ENCODE measurements at places on chromosomes 12 and 14.

DNA sequence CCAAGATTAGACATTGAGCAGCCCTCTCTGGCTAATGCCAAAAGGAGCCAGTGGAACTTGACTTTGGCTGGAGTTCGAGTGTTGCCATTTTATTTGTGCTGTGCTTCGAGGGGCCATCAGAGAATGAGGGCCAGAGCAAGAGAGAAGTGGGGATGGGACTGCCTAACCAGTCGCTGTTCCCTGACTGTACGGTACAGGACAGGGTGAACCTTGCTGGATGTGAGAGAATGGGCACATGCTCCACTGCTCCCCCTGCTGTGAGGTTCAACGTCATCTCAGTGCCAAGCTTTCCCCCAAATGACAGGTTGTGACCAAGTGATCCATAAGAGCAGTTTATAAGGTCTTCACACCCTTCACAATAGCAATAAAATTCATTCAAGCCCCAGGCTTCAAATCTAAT is 55.1 kb upstream of the BCL11B start:
- peak; percentile 34 for DNase-seq

GRCh38 chr14:94361682-94362081 is 26.7 kb downstream of the SERPINA1 start:
- no peak for DNase-seq

- DNase-seq, result no peak
Measured at GRCh38 chr12:33596814-33597213, 157.2 kb upstream of the SYT10 start.

DNA sequence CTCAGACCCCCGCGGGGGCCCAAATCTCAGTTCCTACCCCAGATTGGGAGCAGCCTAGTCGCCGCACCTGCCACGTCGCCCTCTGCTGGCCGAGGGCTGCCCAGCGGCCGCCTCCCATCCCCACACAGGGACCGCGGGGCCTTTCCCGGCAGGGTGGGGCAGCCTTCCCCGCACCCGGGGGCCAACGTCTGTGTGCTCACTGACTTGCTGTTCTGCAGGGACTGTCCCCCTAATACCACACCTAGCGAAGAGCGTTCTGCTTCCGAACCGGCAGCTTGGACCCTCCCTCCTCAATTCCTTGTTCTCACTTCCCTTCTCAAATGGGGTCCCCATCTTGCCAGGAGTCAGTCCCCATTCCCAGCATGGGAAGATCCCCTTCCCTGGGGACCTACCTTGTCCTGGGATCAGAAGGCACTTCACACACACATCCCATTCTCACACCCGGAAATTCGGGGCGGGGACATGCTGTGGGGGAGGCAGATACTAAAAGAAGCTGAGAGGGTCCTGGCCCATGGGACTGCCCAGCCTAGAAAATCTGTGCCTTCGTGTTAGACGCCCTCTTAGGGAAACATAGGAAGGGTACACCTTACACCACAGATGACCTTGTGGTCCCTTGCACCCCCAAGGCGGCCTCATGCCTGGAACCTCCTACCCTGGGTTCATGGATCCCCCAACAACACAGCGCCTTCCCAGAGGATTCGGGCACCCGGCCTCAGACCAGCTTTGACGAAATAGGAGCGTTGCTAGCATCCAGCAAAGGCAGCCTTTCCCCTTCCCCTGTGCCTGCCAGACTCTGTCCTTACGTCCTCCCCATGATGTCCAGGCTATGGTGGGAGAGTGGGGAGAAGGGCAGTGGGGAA is 16.4 kb downstream of the ACVRL1 start:
- no peak for DNase-seq

- DNase-seq, result no peak
Measured at GRCh38 chr12:75437564-75437963, 43.0 kb upstream of the GLIPR1 start.

- DNase-seq, result no peak
Measured at GRCh38 chr14:34303811-34304210, 158.2 kb downstream of the SPTSSA start.

DNA sequence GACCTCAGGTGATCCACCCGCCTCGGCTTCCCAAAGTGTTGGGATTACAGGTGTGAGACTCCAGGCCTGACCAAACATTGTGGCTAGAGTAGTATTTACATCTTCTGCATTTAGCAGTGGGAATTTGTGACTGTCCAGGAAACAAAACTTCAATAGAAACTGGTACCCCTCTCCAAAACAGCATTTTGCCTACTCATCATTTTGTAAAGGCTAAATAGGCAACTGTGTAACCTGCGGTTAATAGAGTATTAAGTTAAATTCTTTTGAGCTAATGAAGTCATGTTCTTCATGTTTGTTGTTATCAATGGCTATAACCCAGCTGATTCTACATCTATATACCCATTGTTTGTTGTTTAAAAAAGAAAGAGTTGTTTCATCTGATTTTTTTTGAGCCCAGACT is 8.1 kb downstream of the CMAS start:
- no peak for DNase-seq

DNA sequence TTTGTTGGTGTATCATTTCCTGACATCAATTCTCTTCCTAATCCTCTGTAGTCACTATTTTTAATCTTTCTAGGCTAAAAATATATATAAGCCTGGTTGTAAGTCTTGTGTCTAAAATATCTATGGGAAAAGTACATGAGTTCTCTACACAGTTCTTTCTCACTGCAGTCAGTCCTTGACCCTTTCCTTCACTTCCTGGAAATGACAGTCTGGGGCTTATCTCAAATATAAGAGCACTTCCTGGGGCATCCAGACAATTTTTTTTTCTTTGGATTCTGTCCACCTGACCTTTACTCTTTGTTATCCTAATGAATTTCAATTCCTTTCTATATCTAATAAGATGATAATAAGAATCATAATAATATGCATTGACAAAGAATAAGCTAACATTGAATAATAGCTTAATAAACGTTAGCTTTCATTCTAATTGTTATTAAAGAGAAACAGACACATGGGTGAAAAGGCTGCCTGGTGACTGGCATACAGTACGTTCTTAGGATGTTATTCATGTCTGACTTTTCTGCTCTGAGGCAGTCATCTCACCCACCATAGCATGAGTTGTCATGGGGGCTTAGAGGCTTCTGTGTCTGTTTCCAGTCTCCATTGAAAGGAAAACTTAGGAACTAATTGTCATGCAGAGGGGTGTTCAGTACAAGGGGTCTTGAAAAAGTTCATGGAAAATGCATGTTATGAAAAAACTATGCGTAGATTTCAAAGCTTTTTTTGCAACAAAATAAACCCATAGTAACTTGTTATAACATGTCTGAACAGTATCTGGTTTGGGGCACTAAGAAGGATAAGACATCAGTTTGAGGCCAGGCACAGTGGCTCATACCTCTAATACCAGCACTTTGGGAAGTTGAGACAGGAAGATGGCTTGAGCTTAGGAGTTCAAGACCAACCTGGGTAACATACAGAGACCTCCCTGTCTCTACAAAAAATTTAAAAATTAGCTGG is 66.2 kb upstream of the DNM1L start:
- DNase-seq, result no peak

DNA sequence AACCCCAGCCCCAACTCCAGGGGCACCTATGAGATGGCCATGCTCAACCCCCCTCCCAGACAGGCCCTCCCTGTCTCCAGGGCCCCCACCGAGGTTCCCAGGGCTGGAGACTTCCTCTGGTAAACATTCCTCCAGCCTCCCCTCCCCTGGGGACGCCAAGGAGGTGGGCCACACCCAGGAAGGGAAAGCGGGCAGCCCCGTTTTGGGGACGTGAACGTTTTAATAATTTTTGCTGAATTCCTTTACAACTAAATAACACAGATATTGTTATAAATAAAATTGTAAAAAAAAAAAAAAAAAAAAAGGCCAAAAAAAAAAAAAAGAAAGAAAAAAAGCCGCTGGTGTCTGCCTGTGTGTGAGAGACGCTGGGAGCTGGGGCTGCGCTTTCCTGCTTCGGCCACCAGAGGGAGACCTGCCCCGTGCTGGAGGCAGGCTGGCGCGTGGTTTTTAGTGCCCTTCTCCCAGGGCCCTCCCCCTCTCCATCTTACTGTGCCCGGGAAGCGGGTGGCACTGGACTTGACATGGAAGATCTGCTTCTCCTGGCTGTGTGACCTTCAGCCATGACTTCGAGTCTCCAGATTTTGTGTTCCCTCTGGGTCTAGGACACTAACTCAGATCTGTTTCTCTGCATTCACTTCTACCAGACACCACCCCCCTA is 3.4 kb upstream of the NXPH4 start:
- peak; percentile 98 for DNase-seq
